ENCODE measurements at places on chromosomes 6 and 20.

DNA sequence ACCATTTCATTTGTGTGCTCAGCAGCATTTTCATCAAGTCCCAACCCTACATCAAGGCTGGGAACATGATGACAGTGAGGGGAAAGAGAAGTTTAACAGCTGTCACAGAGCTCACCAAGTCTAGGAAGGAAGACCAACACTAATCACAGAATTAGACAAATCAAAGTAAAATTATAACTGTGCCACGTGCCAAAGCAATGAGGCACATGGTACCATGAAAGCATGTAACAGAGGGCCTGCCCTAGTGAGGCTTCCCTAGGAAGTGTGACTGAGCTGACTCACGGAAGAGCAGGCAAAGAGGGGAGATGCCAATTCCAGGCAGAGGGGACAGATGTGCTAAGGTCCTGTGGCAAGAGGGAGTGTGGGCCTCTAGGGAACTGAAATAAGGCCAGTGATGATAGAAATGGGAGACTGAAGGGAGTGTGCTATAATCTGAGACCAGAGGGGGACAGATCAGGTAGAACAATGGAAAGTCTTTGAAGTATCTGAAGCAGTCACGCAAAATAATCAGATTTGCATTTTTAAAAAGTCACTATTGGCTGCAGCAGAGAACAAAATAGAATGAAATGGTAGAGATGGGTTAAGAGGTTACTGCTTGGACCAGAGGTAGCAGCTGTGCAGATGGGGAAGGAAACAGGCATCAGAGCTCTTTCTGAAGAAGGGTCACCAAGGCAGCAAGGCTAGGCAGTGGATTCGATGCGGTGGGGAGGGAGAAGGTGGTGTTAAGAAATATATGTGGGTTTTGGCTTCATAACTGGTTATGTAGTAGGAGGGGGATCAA, 86.8 kb downstream of the GPR6 start:
- DNase-seq = no peak

DNA sequence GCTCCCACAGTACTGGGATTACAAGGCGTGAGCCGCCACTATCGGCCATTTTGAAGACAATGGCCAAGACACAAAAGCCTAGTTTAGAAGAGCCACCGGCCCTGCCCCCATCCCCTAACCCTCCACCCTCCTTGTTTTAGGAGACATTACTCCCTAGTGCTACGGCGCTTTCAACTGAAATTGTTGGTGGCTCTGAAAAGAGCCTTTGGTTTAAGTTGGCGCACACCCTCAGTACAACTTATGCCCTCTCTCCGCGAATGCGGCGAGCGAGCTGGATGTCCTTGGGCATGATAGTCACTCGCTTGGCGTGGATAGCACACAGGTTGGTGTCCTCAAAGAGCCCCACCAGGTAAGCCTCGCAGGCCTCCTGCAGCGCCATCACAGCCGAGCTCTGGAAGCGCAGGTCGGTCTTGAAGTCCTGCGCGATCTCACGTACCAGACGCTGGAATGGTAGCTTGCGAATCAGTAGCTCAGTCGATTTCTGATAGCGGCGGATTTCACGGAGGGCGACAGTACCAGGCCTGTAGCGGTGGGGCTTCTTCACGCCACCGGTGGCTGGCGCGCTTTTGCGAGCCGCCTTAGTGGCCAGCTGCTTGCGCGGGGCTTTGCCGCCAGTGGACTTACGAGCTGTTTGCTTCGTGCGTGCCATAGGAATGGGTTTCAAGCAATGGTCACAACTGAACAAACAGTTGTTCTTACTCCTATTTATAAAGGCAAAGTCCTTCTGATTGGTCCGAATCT, 114.9 kb upstream of the BTN3A2 start:
- DNase-seq = peak; percentile 49

GRCh38 chr6:38783443-38784228, 68.5 kb downstream of the DNAH8 start:
- no peak for DNase-seq

DNA sequence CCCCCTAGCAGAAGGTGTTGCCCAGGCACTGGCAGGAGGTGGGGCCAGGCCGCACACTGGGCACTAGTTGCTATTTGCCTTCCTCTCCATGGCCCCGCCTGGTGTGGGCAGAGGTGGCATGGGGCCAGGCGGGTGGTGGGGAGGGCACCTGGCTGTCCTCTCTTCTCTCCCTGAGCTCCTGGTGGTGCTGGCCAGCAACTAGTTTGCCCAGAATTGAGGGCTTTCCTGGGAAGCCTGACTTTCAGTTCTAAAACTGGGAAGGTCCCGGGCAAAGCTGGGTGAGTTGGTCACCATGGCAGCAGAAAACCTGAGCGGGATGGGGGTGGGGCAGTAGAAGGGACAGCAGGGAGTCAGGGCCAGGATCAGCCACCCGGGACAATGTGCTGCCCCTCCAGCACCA, 48.2 kb downstream of the RBM38 start:
- no peak for DNase-seq

DNA sequence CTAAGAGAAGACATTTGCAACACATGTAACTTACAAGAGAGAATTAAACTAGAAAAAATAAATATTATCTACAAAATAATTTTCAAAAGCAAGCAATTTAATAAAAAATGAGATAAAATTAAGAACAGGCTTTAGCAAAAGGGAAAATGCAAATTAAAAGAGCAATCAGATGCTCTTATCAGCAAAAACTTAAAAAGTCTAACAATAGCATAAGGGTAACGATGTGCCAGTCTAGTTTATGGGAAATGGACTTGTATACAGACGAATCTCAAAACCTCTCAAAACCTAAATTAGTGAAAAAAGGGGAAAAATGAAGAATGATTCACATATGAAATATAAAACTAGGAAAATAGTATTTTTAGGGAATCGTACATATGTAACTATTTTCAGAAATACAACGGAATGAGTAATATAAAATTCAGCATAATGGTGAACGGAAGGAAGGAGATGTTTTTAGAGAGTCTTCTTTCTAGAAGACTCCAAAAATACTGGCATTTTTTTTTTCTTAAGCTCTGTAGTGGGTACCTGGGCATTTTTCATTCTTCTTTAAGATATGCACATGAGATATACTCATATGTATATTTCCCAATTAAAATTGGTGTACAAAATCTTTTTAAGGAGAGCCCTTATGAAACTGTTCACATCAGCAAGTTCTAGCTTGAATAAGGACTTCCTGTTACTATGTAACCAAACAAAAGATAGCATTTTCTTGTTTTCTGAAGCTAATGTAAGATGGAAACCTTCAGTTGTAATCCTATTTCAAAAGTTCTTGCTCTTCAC, 927 bp upstream of the MANEA start:
- no peak for DNase-seq

- DNase-seq = no peak
These were observed 78.4 kb upstream of the TMEM170B start for GRCh38 chr6:11459079-11459610.

DNA sequence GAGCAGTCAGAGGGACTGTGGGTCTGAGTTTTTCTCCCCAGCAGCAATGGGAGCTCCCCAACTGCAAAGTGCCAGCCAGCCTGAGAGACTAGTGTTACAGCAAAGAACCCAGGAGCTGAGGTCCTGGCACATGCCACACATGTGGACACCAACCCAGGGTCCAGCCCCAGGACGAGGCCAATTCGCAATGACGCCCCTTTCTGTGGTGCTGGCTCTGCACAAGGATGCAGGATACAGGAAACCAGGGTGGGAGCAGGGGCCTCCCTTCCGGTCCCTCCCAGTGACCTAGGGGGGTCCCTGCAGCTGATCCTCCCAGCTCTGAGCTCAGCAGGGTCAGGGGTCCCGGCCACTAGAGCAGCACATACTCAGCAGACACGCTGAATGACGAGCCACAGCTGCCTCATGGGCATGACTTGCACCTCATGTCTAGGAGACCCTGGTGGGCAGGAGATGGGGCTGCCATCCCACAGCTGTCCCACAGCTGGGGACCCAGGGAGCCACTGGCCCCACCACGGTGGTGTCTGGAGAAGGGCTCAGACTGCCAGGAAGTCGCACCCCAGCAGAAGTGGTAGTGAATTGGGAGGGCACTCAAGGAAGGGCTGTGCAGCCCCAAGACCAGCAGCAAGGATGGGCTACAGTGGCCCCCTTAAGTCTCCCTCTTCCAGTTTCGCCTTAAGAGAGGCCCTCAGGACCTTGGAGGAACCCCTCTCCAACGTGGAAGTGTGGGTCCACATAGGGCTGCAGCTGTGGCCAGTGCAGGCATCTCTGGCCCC, 3.6 kb downstream of the ARFRP1 start:
- no peak for DNase-seq

GRCh38 chr6:22194188-22194921, 102.5 kb downstream of the PRL start:
- no peak for DNase-seq

GRCh38 chr20:61056627-61057442, 195.2 kb upstream of the CDH4 start:
- no peak for DNase-seq

- DNase-seq = no peak
These were observed 348.7 kb downstream of the SMOC2 start for GRCh38 chr6:168789699-168790098.

GRCh38 chr6:92826633-92827032, 592.7 kb downstream of the EPHA7 start:
- DNase-seq = no peak

DNA sequence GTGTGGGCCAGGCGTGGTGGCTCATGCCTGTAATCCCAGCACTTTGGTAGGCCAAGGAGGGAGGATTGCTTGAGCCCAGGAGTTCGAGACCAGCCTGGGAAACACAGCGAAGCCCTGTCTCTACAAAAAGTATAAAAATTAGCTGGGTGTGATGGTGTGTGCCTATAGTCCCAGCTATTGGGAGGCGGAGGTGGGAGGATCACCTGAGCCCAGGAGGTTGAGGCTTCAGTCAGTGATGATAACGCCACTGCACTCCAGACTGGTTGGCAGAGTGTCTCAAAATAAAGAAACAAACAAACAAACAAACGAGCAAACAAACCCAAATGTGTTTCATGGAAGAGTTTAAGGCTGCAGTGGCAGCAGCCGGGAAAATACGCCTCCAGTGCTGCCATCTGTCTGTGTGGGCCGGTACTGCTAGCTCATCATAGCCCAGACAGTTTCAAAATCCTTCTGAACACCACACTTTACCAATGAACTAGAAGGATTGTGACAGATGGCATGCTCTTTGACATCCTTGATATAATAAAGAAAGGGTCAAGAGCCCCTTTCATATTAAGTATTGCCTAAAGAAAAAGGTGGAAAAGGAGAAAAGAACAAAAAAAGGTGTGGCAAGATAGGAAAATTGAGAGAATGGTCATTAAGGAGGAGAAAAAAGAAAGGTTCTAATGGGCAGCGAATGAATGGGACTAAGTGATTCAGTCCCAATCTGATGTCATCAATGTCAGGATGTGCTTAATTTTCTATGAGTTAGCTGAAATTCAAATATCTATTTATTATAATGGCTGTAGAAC, 298.6 kb downstream of the SYNE1 start:
- DNase-seq = peak; percentile 49

DNA sequence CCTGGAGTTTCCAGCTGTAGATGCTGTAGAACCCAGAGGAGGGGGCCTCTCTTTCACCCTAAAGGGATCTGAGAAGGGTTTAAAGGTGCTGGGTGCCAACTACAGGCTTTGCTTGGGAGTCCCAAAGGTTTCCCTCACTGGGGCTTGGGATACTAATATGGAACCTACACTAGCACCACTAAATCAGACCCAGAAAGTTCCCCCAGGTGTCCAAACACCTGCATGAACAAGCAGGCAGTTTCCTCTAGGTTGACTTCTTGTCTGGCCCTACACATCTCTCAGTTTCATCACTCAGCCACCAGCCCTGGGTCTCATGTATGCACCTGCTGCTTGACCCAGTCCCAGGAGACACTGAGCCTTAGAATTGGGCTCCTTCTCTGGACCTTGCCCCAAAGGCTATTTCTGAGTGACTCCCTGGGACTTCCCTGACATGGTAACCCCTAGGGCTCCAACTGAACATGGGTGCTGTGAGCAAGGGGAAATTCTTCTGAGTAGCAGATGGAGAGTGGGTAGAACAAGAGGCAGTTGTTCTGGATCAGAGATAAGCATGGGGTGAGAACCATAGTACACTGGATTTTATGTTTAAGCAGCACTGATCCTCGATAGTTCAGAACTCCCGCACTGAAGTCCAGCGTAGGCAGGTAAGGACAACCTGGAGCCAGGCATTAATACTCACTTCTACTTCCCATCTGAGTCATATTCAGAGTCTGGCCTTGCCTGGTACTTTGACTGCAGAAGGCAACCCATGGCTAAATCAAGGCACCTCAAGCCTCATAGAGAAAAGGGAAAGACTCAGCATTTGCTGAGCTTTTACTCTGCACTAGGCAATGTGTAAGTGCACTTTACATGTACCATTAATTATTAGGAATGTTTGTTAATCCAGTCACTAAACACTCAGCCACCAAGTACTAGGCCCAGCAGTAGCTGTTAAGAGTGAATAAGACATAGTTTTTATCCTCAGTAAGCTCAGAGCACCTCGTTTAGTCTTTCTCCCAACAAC, 16.8 kb downstream of the BCL2L1 start:
- DNase-seq = no peak

DNA sequence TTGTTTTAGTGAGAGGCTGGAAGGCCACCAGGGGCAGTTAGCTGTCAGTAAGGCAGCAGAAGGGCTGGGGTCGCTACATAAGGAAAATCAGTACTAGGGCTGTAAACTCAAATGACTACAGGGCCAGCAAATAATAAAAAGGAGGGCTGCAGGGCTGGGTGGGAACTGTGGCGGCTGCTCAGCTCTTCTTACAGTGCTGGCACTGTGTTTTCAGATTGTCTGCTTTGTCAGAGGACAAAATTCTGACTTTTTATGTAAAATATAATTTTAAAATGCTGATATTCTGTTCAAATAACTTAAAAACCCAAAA, 23.2 kb downstream of the HLA-A start:
- no peak for DNase-seq

DNA sequence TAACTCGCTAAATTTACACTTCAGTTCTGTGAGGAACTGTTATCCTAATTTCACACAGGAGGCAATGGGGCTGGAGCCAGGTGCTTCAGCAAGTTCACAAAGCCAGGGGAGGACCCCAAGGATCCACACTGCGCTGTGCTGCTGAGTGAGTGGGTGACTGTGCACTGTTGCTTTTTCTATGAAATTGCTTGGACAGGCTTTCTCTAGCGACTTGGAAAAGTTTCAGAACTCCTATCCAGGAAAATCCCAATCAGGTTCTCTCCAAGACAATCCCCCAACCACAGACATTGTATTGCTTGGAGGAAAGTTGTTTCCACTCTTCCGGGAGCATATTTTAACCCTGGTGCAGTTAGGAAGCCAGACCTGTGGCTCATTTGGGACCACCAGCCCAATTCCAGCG, 175.9 kb upstream of the CST7 start:
- DNase-seq = no peak

DNA sequence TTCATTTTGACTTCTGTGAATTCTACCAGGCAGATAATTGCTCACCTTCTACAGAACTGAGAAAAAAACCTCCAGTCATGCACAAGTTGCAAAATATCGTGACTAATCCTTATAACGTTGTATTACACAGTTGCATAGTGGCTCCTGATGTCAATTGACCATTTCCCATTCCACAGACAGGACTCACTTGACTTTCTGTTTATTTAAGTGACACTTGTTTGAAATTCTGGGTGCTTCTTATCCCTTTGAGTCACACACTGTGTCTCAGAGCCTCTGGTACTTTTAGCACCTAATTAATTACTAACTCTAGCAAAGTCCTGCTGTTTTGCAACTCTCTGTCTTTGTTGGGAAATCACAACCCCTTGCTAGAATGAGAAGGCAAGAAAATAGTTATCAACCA, 16.2 kb upstream of the RSPO3 start:
- DNase-seq = no peak

Measured in activated T-helper 1 cell treated with anti-CD3 and anti-CD28 coated beads, Interleukin-2, amount 50 U/mL, for 16 hours (primary cell).